Astrocyte (in vitro differentiated cells and primary cell): ENCODE measurements at places on chromosomes 16 and 17.

- no peak for DNase-seq
Measured at GRCh38 chr16:31224092-31224955, 7.4 kb upstream of the PYDC1 start.

DNA sequence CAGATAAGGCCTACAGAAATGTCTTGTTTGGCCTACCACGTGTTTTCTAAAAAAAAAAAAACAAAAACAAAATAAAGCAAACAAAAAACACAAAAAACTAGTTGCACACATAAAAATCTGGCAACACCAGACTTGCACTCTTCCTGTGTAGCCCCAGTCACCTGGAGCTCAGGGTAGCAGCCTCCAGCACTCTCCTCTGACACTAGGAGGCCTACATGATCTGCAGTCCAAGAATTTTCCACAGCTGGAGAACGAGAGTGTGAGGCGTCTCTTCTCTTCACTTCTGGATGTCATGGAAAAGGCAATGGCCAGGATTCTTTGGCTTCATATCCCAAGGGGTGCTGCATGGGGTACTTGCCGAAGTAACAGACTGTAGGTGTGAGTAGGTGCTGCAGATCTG, 310.2 kb upstream of the SALL1 start:
- no peak for DNase-seq

- no peak for DNase-seq
Measured at GRCh38 chr16:8396463-8396862, 193.8 kb downstream of the TMEM114 start.

DNA sequence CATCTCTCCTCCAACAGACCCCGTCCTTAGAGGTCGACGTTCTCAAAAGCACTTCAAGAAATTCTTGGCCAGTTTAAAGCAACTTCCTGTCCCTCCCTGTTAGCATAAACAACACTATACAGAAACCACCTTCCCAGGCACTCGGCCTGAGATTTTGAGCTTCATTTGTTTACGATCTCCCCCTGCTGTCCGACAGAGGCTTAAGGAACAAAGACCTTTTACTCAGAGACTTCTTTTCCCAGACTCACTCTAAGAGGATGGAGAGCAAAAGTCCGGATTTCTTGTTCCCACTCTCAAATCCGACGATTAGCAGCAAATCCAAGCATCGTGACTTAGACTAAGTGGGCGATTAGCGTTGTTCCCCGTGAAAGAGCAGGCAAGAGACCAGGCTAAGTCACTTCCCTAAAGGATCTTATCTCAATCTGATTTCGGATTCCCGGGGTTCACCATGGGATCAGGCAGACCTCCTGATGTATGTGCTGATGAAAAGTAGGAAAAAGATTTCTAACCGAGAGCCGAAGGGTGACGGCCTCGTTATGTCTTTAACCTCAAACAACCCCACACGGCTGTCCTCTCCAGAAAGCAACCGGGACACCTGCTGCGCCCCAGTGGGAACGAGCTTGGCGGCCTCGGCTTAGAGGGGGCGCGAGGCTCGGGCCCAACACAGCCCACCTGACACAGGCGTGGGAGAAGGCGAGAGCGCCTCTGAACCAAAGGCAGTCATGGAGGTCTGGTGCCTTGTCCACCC, 598 bp downstream of the INPP5K start:
- DNase-seq: peak; percentile 74

DNA sequence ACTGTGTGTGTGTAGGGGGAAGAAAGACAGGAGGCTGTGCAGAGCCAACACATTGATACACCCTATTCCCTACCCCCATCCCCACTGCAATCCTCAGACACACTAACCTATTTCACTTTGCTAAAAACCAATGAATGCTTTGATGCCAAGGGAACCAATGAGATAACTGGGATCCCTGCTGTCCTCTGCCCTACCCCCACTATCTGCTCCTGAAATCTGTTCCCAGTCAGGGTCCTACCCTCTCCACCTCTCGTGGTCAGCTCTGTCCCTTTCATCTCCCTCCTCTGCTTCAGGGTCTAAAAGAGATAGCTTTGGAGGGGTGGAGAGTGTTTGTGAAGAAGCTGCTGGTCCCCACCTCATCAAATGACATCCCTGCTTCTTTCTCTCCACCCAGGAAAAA, 19.1 kb upstream of the SP6 start:
- no peak for DNase-seq

DNA sequence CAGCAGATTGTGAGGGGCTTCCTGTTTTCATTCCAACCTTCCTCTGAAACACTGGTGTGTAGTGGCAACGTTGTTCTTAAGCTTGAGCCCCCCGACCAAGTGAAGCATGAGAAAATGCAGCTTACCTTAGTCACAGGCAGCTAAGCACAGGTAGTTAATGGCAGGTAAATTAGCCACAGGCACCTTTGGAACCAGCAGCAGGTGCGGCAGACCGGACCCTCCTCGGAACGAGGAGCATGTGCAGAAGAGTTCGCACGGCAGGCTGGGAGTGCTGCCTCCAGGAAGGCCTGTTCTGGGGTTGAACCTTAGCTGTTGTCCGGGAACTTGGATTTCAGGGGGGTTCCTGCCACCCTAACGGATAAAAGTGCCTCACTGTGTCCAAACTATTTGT, 7.2 kb upstream of the IRF8 start:
- DNase-seq: no peak

- no peak for DNase-seq
Measured at GRCh38 chr16:24509536-24509935, 29.8 kb upstream of the RBBP6 start.

DNA sequence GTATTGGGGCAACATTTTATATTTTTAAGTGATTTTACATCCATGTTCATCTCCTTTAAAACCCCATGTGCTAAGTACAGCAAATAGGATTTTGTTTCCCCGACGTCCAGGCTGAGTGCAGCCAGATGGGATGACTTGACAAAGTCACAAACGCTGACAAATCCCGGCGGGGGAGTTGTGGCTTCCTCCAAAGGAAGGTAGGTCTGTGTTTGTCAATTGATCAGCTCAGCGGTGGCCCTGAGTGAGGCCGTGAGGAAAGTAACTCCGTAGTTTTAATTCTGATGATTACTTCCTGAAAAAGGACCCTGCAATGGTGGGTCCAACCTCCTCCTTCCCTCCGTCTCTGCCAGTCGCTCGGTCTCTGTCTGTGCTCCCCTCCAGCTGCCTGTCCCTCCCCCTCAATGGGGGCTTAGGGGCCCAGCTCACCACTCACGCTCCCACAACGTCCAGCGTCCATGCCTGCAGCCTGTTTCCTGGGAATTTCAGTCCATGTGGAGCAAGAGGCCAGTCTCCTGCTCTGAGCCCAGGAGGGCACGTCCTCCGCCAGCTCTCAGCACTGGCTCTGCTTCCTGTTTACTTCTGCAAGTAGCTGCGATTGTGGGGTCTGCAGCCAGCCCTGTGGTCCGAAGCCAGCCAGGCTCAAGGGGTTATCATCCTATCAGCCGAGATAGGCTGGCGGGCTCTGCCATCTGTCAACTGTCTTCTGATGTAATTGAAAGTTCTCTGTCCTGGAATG, 209.4 kb upstream of the FOXF1 start:
- peak; percentile 18 for DNase-seq

DNA sequence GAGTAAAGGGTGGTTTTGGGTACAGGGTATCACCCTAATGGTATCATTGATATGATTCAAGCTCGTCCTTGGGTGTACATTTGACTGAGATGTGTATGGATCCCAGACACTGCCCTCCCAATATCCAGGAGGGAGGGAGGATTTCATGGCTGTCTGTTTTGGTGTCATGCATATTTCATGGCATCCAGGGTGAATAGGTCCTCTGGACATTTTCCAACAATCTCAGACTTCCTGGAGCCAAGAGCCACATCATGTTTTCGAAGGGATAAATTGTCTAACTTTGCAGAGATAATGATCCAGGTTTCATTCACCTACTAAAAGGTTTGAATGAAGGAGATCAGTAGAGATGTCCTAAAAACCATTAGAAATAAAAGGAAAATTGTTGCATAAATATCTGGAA, 431.9 kb downstream of the SHISA9 start:
- no peak for DNase-seq
